T-helper 17 cell (primary cell): ENCODE measurements at places on chromosomes 7 and 10.
A peak's percentile ranks its signal among the peaks of the same experiment; 100 is the strongest.

GRCh38 chr7:116097365-116098009 lies 66.9 kb upstream of the TFEC start:
- no peak overlapping the region for H3K27ac ChIP-seq
- no peak for DNase-seq
- peaks cover 2% of the 10 kb centered on the region for H3K36me3 ChIP-seq

GRCh38 chr7:121872831-121873288 lies at the start of gene PTPRZ1:
PTPRZ1 (plus strand) TSS chr7:121873161; CDS start chr7:121873500, 339 bp downstream.
- peaks cover 3% of the 10 kb centered on the region for H3K36me3 ChIP-seq
- H3K27ac ChIP-seq = no peak within 1 kb of the TSS
- peaks cover 3% of the 10 kb centered on the region for H3K4me1 ChIP-seq
- peaks cover 35% of the 10 kb centered on the region for H3K27me3 ChIP-seq

DNA sequence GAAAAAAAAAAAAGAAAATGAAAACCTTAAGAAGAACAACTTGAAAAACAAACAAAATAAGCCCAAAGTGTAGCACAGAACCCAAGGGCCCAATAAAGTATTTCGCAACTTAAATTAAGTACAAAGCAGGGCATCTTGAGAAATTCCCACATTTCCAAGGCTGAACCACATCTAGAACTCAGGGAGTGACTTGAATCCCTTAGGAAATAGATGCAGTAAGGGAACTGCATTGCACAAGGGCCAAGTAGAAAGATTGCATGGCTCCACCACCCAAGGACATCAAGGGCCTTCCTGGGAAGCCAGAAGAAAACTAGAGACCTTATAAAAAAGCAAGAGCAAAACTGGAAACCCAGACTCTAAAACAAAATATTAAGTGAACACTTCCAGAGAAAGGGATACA lies 352.7 kb downstream of the CXCL12 start:
- no peaks in the 10 kb centered on the region for H3K36me3 ChIP-seq
- H3K4me3 ChIP-seq = no peak overlapping the region
- DNase-seq = no peak
- peaks cover 21% of the 10 kb centered on the region for H3K27me3 ChIP-seq
- H3K4me1 ChIP-seq = no peaks in the 10 kb centered on the region

- H3K27ac ChIP-seq = no peak overlapping the region
- H3K4me3 ChIP-seq = no peak overlapping the region
- DNase-seq = no peak
- H3K27me3 ChIP-seq = peaks cover 23% of the 10 kb centered on the region
Measured at GRCh38 chr10:89213191-89213808, 6.2 kb upstream of the CH25H start.

- no peak overlapping the region for H3K27ac ChIP-seq
- H3K36me3 ChIP-seq = no peaks in the 10 kb centered on the region
- H3K4me3 ChIP-seq = no peak overlapping the region
- H3K27me3 ChIP-seq = peaks cover 9% of the 10 kb centered on the region
- no peaks in the 10 kb centered on the region for H3K4me1 ChIP-seq
- DNase-seq = no peak
Measured at GRCh38 chr7:88396295-88396947, 89.7 kb upstream of the STEAP4 start.

DNA sequence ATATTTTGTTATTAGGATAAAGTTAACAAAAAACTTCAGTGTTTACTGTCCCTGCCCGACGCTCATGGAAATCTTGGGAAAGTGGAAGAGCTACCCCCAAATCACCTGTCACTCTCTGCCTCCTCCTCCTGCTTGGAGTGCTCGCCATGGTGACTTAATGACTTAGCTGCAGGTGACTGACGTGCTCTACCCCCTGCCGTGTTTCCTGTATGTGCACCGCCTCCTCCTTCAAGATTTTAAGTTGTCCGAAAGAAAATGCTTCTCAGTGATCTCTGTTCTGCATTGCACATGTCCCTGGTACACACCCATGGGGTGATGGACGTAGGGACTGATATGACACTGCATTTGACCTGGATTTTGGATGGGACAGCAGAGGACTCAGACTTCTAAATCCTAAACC lies 338.8 kb upstream of the SHH start:
- H3K27ac ChIP-seq = no peak overlapping the region
- H3K4me3 ChIP-seq = no peak overlapping the region
- DNase-seq = no peak
- no peaks in the 10 kb centered on the region for H3K36me3 ChIP-seq
- peaks cover 21% of the 10 kb centered on the region for H3K27me3 ChIP-seq

GRCh38 chr10:79403441-79404230 lies 41.8 kb downstream of the ZCCHC24 start:
- no peaks in the 10 kb centered on the region for H3K36me3 ChIP-seq
- peaks cover 4% of the 10 kb centered on the region for H3K27me3 ChIP-seq
- H3K4me1 ChIP-seq = peaks cover 13% of the 10 kb centered on the region
- peak overlapping the region; percentile 12 for H3K4me3 ChIP-seq
- no peak for DNase-seq
- H3K27ac ChIP-seq = no peak overlapping the region

DNA sequence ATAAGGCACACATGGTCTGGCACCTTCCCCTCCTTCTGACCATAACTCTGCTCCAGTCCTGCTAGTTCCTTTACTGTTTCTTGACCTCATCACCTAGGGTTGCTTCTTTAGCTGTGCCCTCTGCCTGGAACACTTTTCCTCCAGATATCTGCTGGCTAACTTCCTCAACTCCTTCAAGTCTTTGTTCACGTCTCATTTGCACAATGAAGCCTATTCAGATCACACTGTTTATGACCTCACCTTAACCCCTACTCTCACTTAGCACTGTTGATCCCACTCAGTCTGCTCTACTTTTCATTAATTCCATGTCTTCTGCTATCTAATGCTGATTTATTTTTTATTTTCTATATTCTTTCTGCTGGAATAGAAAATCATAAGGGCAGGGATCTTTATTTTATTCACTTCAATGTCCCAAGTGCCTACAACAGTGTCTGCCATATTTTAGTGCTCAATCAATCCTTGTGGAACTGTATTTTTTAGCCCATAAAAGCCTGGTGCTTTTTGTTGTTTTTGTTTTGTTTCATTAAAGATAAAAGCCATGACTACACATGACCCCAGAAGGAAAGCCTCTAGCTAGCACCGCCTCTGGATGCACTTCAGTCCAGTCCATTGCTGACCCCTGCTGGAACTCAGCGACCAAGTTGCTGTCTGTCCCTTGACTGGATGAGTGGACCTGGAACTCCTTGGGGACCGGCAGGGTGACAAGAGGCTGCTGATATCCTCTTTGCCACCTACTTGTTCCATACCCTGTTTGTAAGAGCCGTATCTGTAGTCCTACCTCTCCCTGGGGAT lies 12.3 kb downstream of the KLF14 start:
- no peak overlapping the region for H3K27ac ChIP-seq
- no peaks in the 10 kb centered on the region for H3K36me3 ChIP-seq
- DNase-seq = no peak

GRCh38 chr7:101173752-101174244 lies 6.3 kb downstream of the NAT16 start:
- H3K27ac ChIP-seq = peak overlapping the region; percentile 82
- peaks cover 39% of the 10 kb centered on the region for H3K4me1 ChIP-seq
- H3K36me3 ChIP-seq = peaks cover 13% of the 10 kb centered on the region
- peak overlapping the region; percentile 82 for H3K4me3 ChIP-seq

DNA sequence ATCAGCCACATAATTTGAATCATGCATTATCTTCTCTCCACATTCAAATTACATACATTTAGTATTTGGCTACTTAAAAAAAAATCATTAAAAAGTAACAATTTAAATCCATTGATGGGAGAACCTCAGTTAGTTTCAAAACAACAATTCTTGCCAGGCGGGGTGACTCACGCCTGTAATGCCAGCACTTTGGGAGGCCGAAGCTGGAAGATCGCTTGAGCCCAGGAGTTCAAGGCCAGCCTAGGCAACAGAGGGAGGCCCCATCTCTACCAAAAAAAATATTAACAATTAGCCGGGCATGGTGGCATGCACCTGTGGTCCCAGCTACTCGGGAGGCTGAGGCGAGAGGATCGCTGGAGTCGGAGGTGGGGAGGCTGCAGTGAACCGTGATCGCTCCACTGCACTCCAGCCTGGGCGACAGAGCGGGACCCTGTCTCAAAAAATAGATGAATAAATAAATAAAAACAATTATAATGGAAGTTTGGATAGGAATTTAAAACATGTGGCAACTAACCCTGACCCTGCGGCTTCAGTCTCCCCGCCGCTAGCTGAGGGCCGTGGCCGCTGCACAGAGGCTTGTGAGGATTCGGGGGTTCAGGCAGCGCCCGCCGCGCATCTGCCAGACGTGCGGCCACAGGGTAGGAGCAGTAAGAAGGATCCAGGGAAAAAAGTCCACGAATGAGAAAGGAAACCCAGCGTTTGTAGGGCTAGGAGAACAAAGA lies 1.1 kb upstream of the CSGALNACT2 start:
- H3K4me1 ChIP-seq = peaks cover 29% of the 10 kb centered on the region
- no peak for DNase-seq
- peak overlapping the region; percentile 99 for H3K4me3 ChIP-seq
- peaks cover 7% of the 10 kb centered on the region for H3K36me3 ChIP-seq
- no peaks in the 10 kb centered on the region for H3K27me3 ChIP-seq

- peaks cover 56% of the 10 kb centered on the region for H3K27me3 ChIP-seq
- peaks cover 24% of the 10 kb centered on the region for H3K4me1 ChIP-seq
- peak overlapping the region; percentile 51 for H3K27ac ChIP-seq
- peaks cover 11% of the 10 kb centered on the region for H3K36me3 ChIP-seq
- H3K4me3 ChIP-seq = no peak overlapping the region
Measured at GRCh38 chr10:102413806-102414561, 4.6 kb downstream of the PSD start.

- peaks cover 39% of the 10 kb centered on the region for H3K27me3 ChIP-seq
- H3K27ac ChIP-seq = no peak overlapping the region
- peaks cover 4% of the 10 kb centered on the region for H3K36me3 ChIP-seq
- no peaks in the 10 kb centered on the region for H3K4me1 ChIP-seq
- no peak for DNase-seq
Measured at GRCh38 chr7:41900532-41900931, 197.6 kb upstream of the INHBA start.

GRCh38 chr7:1433128-1433920 lies 25.9 kb downstream of the MICALL2 start:
- no peak overlapping the region for H3K27ac ChIP-seq
- no peak overlapping the region for H3K4me3 ChIP-seq
- peaks cover 6% of the 10 kb centered on the region for H3K27me3 ChIP-seq
- peaks cover 4% of the 10 kb centered on the region for H3K4me1 ChIP-seq
- H3K36me3 ChIP-seq = peaks cover 2% of the 10 kb centered on the region

DNA sequence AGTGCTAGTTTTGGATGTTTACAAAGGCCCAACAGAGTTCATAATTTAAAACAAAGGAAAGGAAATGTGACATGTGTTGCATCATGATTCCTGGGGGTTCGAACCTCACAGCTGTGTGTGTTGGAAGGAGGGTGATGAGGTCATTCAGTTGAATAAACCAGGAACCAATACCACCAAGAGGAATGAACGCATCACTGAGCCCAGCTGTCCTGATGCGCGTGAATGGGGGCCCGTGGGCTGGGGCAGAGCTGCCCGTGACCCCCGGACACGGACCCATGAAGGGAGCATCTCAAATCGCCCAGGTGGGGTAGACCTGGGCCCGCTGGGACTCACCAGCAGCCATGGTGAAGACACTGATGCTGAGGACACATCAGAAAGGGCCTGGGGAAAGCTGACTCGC lies 33.0 kb downstream of the BRI3 start:
- H3K4me1 ChIP-seq = peaks cover 2% of the 10 kb centered on the region
- H3K27ac ChIP-seq = peak overlapping the region; percentile 32
- H3K27me3 ChIP-seq = no peaks in the 10 kb centered on the region
- no peaks in the 10 kb centered on the region for H3K36me3 ChIP-seq

DNA sequence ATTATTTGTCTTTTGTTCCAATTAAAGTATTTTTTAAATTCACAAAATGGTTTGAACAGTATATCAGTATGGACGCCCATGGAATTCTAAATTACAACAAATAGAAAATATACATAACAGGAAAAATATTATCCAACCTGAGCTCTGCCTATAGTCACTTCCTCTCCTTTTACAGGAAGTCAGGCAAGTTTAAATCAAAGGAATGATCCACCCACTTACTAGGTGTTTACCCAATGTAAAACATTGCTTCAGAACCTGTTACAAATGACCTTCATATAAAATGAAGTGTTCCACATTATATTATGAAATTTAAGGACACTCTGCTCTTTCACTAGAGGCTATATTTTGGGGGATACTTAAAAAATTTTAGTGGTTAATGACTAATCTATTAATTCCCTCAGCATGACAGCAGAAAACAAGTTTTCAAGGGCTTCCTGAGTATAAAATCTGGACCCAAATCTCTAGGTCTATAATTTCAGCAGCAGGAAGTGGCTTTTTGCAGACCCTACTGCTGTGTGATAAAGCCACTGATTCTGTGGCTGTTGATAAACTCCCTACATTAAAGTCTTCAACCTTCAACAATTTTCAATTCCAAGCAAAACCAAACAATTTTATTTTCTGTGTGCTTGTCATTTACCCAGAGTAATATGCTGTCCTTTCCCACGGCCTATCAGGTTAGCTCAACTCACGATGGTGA lies 722.6 kb downstream of the GATA3 start:
- no peak for DNase-seq
- peaks cover 7% of the 10 kb centered on the region for H3K4me1 ChIP-seq
- H3K4me3 ChIP-seq = no peak overlapping the region
- no peaks in the 10 kb centered on the region for H3K36me3 ChIP-seq
- peak overlapping the region; percentile 3 for H3K27ac ChIP-seq

- no peak overlapping the region for H3K27ac ChIP-seq
Measured at GRCh38 chr10:87771871-87772500, 46.0 kb downstream of the ATAD1 start.

DNA sequence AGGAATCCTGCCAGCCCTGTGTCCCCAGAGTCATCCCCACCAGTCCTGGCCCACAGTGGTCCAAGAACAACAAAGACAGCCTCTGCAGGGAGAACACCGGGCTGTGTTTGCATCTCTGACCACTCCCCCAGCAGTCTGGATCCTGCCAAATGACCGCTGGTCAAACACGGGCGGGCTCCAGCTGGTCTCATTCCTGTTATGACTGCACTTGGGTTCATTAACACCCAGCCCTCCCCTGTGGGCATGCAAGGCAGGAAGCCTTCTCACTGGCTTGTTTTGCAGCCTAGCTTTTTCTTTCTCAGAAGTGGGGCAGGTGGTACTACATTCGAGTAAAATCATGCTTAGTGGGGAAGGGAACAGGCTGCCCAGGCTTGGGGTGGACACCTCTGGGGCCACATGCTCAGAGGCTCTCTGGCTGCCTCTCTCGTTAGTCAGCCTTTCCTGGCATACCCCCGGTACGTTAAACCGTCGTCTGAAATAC lies 190.0 kb downstream of the PLXNA4 start:
- no peak for DNase-seq
- no peaks in the 10 kb centered on the region for H3K36me3 ChIP-seq
- H3K27ac ChIP-seq = no peak overlapping the region
- peaks cover 29% of the 10 kb centered on the region for H3K27me3 ChIP-seq
